ENCODE measurements at places on chromosomes 7 and 10.

DNA sequence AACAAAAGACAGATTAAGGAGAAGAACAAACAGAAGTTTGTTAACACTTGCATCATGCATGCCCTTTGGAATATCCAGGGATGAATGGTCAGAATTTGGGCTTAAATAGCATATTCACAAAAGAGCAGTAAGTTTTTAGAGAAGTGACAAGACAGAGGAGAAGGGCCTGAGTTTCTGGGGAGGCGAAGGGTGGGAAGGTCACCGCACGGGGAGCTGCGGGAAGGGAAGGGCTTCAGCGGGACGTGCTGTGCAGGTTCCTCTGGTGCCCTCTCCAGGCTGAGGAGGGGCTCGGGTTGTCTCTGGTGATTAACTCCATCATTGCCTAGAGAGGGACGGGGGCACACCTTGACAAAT lies 10.4 kb upstream of the ZNF22 start:
- no peak for DNase-seq

- no peak for DNase-seq
Observed at GRCh38 chr7:112001091-112001826, 204.9 kb downstream of the DOCK4 start.

DNA sequence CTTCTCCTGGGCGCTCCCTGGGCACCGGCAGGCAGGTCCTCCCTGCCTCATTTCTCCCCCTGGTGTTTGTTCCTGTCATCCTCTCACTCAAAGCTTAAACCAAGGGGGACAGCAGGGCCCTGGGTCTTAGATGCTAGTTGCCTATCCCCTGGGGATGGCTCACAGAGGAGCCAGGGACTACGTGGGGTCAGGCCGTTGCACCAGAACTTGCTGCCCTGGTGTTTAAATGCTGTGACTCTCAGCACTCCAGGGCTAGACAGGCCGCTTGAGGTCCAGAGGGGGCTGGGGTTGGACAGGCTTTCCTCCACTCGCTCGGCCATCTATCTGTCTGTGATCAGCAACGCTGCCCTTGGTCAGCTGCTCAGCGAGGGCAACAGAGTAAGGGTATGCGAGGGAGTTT lies 340.3 kb downstream of the CXCL12 start:
- no peak for DNase-seq

DNA sequence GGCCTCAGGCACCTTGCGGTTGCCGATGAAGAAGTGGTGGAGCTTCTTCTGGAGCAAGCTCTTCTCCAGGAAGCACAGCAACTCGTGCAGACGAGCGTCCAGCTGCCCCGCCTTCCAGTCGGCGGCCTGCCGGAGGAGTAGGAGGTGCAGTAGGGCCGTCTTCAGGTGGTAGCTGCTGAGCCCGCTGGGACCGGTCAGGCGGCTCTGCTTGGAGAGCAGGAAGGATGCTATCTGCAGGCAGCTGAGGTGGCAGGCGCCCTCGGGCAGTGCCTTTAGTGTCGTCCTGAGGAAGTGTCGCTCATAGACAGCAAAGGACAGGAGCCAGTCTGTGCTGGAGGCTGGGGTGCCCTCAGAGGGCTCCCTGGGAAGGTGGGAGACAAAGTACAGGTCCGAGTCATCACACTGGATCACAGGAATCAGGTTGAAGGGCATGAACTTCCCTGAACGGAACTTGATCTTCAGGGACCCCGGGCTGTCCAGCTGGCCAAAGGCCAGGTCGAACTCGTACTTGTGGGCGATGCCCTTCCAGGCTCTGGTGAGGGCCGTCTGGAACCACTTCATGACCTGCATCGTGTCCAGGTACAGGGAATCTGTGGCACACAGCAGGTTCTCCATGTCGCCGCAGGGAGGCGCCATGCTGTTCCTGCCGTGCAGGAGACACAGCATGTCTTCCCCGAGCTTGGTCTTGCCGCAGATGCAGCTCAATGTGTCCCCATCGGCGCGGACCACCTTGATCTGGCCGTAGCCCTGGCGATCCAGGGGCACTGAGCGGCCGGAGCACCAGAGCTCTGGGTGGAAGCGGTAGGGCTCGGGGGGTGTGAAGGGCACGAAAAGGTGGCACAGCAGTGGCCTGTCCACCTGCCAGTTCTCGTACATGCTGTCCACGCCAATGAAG lies 23.4 kb downstream of the ITPRIP start:
- DNase-seq = no peak

DNA sequence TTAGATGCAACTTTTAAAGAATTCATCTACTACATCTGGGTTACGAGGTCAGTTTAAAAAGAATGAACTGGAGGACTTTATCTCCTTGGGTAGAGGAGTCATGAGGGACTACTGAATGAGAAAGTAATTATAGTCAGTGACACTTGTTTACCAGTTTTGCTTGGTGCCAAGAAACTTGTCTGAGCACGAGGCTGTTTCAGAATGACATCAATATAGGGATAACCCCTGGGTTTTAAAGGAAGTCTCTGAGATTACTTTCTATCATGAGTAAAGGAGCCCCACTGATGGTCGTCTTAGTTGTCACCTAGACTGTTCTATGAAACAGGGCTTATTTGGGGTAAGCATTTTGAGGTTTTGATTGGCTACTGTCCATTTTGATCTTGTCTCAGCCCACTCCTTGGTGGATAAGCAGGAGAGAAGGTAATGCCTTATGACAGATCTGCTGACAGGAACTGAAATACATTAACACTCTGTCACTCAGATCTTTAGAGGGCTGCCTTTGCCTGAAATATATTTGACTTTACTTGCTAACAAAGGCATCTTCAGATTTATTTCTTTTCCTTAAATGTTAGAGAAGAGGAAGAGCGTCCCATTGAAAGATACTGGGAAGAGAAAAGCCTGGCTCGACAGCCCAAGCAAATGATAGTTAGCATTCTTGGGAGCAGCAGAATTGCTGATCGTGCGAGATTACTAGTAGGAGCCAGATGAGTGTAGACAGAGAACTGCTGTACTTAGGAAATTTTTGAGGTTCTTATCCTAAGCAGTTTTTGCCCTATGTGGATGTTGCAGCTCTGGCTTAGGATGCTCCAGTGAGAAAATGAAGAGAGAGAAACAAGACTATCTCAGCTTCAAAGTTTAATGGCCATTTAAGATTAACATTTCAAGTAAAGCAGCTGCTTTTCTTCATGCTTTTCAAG lies 299.2 kb upstream of the LRGUK start:
- DNase-seq = no peak

- no peak for DNase-seq
Observed at GRCh38 chr10:46268076-46268881, 18.5 kb upstream of the ANTXRL start.

GRCh38 chr10:6558759-6559461 lies 21.2 kb downstream of the PRKCQ start:
- no peak for DNase-seq

DNA sequence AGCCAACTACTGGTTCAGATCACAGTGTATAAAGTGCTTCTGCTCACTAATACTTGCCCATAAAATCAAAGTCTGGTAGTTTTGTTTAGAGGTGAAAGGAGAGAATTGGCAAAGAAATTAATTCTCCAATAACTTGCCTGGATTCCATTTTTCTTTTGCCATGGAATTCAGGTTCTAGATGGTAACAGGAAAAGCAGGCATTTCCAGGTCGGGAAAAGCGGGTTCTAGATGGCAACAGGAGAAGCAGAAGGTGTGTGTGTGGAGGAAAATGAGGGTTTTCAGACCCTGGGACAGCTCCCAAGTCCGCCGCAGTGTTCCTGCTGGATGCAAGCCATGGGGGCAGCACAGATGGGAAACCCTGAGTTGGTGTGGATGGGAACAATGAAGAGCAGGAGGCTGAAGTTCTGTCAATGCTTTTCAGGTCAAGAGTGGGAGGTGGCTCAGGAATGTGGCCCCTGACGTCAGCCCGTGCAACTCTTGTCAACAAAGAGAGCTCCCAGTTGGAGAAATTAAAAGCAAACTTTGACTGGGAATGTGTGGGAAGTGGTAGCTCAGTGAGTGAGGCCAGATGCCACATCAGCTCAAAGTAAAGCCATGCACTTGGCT lies 696.7 kb downstream of the LRMDA start:
- no peak for DNase-seq

GRCh38 chr10:94678475-94678874 lies 5.1 kb upstream of the CYP2C18 start:
- DNase-seq = no peak

- DNase-seq = no peak
Observed at GRCh38 chr7:101106386-101106785, 20.5 kb upstream of the SERPINE1 start.

GRCh38 chr7:99105756-99106155 lies 38.2 kb downstream of the SMURF1 start:
- DNase-seq = no peak

DNA sequence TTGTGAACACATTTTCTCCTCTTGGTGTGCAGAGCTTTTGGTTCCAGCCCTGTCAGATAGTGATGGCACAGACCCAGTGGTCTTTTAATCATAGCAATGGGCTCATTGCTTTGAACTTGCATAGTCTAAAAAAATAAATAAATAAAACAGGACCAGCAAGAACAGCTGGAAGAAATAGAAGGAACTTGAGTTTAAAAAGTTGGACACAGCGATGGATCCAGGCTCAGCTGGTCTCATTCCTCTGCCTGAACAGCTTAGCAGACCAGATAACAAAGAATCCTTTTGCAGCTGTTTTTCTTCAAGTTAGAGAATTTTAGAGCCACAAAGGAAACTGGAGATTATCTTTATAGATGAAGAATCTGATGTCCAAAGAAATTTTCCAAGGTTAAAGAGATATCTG lies 1005.6 kb downstream of the LRMDA start:
- no peak for DNase-seq

GRCh38 chr7:16599860-16600259 lies 45.7 kb downstream of the ANKMY2 start:
- DNase-seq = no peak

- DNase-seq = no peak
Observed at GRCh38 chr10:24920907-24921881, 31.2 kb downstream of the PRTFDC1 start.

DNA sequence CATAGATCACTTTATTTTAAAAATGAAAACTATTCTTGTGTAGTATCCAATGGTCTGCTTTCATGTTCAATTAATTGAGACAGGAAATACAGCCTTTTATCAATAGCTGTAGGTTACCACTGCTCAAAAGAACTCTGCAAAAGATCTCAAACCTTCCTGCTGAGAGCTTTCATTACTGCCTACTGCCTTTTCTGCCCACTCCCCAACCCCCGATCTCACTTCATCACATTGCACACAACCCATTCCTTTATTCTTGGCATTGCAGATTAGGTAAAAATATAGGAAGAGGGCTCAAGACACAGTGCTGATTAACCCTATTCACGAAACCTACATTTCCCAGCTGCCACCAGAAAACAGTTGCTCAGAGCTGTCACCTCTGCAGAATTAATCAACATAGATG lies 171.4 kb downstream of the BTAF1 start:
- no peak for DNase-seq

GRCh38 chr7:52355053-52355452 lies 680.4 kb upstream of the POM121L12 start:
- DNase-seq = no peak

GRCh38 chr7:107728276-107728675 lies 15.7 kb upstream of the CBLL1 start:
- no peak for DNase-seq

DNA sequence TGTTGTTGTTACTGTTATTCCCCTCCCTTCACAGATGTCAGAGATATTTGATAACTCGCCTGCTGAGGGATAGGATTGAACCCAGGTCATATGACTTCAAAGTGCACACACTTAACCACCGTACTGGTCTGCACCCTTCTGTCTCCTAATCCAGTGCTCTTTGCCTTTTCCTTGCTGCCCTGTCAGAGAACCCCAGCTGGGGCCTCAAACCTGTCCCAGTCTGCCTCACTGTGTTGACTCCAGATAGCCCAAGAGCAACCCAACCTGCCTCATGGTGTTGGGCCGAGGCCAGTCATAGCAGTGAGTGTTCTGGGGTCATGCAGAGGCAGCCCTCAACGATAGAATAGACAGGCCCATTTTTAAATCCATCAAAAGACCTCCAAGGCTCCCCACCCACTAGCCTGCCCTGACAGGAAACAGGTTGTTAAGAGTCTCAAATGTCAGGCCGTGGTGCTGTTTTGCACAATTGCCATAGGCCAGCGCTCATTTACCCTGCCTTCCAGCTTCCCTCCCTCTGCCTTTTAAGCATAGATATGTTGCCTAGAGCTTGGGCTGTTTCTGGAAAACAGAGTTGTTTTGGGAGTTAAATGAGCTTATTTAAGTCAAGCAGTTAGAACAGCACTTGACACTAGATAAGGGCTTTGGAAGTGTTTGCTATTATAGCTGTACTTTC lies 37.0 kb upstream of the PDCD4 start:
- DNase-seq = no peak

DNA sequence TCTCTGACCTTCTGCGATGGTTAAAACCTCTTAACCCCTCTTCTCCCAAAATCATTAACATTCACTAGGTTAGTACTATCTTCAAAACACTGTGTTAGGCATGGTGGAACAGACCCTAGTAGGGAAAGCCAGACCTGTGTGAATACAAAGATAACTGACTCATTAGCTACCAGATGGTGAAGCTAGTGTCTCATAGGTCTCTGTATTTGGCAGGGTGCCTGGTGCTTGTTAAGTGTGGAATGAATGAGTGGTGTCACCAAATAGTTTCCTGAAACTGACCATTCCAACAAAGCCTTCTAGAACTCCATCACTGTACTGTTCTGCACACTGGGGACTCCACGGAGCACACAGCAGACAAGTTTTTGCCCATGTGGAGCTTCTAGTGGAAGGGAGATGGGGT lies 27.7 kb upstream of the TM9SF3 start:
- no peak for DNase-seq

GRCh38 chr10:98539578-98539977 lies 92.8 kb upstream of the HPS1 start:
- no peak for DNase-seq

GRCh38 chr7:149257146-149257545 lies 4.8 kb upstream of the ZNF783 start:
- no peak for DNase-seq

GRCh38 chr10:1716839-1717238 lies 20.5 kb downstream of the ADARB2 start:
- DNase-seq = no peak

Measured in 8988T (cell line).